Caco-2 (cell line): ENCODE measurements at places on chromosomes 2 and 18. TPM values are rescaled to one million over a fixed set of nuclear protein-coding genes. Genes with fewer than 3 reads are reported as not detected.
A peak's percentile ranks its signal among the peaks of the same experiment; 100 is the strongest.

LINC00305 gene
- total RNA-seq: not detected in 2 replicates

- H3K4me1 ChIP-seq: no peaks in the 10 kb centered on the region
- H3K27ac ChIP-seq: no peak overlapping the region
- H3K27me3 ChIP-seq: no peaks in the 10 kb centered on the region
- no peak overlapping the region for H3K4me3 ChIP-seq
- no peaks in the 10 kb centered on the region for H3K36me3 ChIP-seq
- DNase-seq: no peak
These were observed 32.9 kb downstream of the RMC1 start for GRCh38 chr18:23536204-23536603.

DNA sequence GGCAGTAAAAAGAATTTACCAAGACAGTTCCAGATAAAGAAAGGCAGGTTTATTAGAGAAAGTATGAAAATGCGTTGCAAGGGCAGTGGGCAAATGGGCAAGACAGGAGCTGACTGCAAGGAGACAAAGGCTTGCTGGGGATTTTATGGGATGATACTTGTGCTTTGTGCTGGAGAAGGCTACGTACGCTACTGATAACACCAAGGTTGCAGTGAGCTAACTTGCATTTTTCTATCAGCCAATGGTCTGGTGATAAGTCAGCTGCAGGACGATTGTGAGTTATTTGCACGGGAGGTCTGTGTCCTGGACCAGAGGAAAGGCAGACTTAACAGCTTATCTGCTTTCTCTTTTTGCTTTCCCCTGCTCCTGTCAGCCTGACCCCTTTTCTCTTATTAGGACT is 116.5 kb downstream of the PMS1 start:
- no peak overlapping the region for H3K4me3 ChIP-seq
- no peaks in the 10 kb centered on the region for H3K36me3 ChIP-seq
- no peak for DNase-seq
- H3K27me3 ChIP-seq: no peaks in the 10 kb centered on the region

PROM2 gene
- 0.82 and 1.5 TPM in 2 replicates for total RNA-seq

DNA sequence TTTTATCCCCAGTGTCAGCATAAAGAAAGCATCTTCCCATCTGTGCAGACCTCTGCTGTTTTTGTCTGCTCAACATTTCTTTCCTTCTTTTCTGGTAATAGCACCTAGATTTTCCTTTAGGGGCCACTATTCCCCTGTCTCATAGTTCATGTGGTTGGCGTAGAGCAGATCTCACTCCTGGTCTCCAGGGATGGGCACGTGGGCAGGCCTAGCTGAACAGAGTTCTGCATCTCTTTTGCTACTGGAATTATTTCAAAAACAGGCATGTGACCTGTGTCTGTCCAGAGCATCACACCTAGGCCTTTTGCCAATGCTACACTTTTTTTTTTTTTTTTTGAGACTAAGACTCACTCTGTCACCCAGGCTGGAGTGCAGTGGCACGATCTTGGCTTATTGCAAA is 17.7 kb upstream of the ICOS start:
- H3K27me3 ChIP-seq: no peaks in the 10 kb centered on the region
- DNase-seq: no peak
- H3K36me3 ChIP-seq: no peaks in the 10 kb centered on the region
- peaks cover 5% of the 10 kb centered on the region; the same call in 1 of the 2 replicates for H3K4me1 ChIP-seq
- no peak overlapping the region for H3K4me3 ChIP-seq

DNA sequence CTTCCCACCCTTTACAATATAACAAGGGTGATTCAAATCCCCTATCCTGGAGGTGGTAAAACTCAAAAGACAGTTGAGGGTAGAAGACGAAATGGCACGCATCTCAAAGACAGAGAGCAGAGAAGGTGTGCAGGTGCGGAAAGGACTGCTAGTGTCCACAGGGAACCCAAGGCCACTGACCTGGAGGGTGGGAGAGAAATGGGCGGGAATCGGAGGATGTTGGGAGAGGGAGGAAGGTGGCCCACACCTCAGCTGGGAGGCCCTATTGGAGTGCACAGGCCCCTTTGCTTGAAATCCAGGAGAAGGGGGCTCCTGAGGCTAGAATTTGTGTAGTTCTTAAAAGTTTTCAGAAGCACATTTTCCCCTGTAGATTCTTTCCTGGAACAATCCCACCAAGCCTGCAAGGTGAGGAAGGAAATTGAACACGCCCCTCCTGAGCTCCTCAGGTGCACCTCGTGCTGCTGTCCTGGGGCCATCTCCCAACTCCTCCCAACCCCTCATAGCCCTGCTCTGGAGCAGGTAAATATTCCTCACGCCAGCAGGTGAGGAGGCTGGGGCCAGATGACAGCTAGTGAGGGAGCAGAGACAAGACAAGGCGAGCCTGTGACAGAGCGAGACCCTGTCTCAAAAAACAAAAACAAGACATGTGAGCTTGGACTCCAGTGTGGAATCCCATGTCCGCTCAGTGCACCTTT is 99.3 kb downstream of the MCFD2 start:
- no peak for DNase-seq
- H3K4me3 ChIP-seq: no peak overlapping the region
- H3K4me1 ChIP-seq: peaks cover 13% of the 10 kb centered on the region
- no peak overlapping the region for H3K27ac ChIP-seq
- H3K36me3 ChIP-seq: no peaks in the 10 kb centered on the region
- H3K27me3 ChIP-seq: no peaks in the 10 kb centered on the region

CDH7 gene
- total RNA-seq: 0.16 and 0.23 TPM in 2 replicates

RGPD3 gene
- 0.14 and 0.27 TPM in 2 replicates for total RNA-seq

GRCh38 chr18:59502274-59503175 is 143.5 kb upstream of the LMAN1 start:
- no peaks in the 10 kb centered on the region for H3K4me1 ChIP-seq
- H3K36me3 ChIP-seq: no peaks in the 10 kb centered on the region
- no peak overlapping the region for H3K4me3 ChIP-seq
- no peak overlapping the region for H3K27ac ChIP-seq

GRCh38 chr2:15780912-15781574 is 159.3 kb upstream of the MYCN start:
- H3K4me3 ChIP-seq: no peak overlapping the region
- no peaks in the 10 kb centered on the region for H3K36me3 ChIP-seq
- H3K27ac ChIP-seq: peak overlapping the region; percentile 17
- H3K4me1 ChIP-seq: peaks cover 55% of the 10 kb centered on the region

DNA sequence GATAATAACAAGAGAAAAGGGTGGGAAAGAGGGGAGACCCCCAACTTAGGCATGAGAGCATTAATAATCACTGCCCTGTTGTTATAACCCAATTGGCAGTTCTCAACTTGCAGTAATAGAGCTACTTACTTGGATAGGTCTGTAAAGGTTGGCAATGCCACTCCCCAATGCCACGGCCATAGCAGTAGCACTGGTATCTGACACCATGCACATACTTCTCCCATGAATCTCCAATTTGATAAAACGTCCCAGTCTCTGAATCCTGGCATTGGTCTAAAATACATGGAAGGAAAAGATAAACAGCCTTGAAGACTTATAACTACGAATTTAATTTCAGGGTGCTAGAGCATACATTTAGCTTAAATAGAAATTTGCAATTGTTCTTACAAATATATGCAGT is 16.8 kb downstream of the FN1 start:
- peaks cover 12% of the 10 kb centered on the region for H3K36me3 ChIP-seq
- no peak overlapping the region for H3K27ac ChIP-seq
- H3K4me1 ChIP-seq: peaks cover 97% of the 10 kb centered on the region
- H3K27me3 ChIP-seq: no peaks in the 10 kb centered on the region
- H3K4me3 ChIP-seq: no peak overlapping the region

CD207 gene
- total RNA-seq: 0.16 and 0.23 TPM in 2 replicates

NTSR2 gene
- total RNA-seq: not detected in 2 replicates

DNA sequence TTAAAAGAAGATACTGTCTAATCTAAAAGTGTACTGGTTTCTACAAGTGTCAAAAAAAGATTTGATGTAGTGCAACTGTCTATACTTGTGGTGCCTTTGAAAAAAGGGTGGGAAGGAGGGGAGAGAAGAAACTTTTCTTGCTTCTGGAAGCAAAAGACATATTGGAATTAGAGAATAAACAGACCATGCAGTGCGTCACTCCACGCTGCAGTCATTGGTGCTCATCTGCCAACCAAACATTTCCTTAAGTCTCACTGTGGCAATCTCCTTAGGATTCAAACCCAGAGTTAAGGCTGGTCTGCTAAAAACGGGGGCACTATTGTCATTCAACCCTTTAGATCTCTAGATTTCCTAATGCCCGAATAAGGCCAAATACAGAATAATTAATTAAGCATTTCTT is 50.9 kb downstream of the PELI1 start:
- H3K4me1 ChIP-seq: peaks cover 23% of the 10 kb centered on the region
- H3K4me3 ChIP-seq: no peak overlapping the region
- DNase-seq: no peak
- H3K27ac ChIP-seq: no peak overlapping the region

DNA sequence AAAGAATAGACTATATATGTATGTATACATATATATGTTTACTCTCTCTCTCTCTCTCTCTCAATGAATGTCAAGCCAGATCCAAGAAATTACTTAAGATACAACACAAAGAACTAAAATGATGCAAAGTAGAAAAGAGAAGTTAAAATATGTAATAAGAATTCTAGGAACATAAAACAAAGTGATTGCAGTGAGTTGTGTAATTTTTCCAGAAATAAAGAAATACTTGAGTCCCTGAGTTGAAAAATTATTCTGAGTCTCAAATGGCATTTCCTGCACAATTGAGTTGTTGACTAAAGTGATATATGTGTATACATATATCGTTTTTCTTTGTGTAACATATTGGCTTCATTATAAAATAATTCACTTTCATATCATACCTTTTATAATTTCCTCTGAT is 262.4 kb downstream of the INSIG2 start:
- H3K36me3 ChIP-seq: no peaks in the 10 kb centered on the region
- H3K4me1 ChIP-seq: no peaks in the 10 kb centered on the region
- no peak overlapping the region for H3K27ac ChIP-seq
- no peaks in the 10 kb centered on the region; the same call in 1 of the 2 replicates for H3K27me3 ChIP-seq
- no peak for DNase-seq
- no peak overlapping the region for H3K4me3 ChIP-seq

GPR45 gene
- not detected in 2 replicates for total RNA-seq

DNA sequence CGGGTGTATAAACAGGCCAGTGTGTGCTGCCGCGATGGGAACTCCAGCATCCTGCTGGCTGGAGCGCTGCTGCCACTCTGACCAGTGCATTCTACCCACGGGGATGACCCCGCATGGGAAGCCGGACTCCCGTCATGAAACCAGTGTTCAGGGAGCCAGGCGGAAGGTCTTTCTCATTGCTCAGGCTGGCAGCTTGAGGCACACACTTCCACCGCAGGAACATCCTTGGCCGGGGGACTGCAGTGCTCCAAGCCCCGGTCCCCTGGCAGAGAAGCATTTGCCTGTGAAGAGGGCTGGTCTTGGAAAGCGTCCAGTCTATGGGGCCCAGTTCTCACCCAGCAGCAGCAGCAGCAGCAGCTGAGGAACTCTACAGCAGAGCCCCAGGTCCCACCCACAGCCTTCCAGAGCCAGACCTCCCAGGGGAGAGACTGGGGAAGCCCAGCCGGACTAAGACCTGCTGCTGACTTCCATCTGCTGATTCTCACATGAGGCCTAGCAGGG is 235.9 kb downstream of the KLHL29 start:
- DNase-seq: no peak
- H3K4me1 ChIP-seq: no peaks in the 10 kb centered on the region
- no peak overlapping the region for H3K27ac ChIP-seq
- no peaks in the 10 kb centered on the region for H3K27me3 ChIP-seq
- H3K4me3 ChIP-seq: no peak overlapping the region

GRCh38 chr18:22296304-22296703 is 121.4 kb downstream of the CTAGE1 start:
- no peak overlapping the region for H3K27ac ChIP-seq
- no peak overlapping the region for H3K4me3 ChIP-seq
- no peaks in the 10 kb centered on the region for H3K27me3 ChIP-seq
- DNase-seq: no peak
